Amniotic stem cell (primary cell): ENCODE measurements at places on chromosomes 5 and 9.

DNA sequence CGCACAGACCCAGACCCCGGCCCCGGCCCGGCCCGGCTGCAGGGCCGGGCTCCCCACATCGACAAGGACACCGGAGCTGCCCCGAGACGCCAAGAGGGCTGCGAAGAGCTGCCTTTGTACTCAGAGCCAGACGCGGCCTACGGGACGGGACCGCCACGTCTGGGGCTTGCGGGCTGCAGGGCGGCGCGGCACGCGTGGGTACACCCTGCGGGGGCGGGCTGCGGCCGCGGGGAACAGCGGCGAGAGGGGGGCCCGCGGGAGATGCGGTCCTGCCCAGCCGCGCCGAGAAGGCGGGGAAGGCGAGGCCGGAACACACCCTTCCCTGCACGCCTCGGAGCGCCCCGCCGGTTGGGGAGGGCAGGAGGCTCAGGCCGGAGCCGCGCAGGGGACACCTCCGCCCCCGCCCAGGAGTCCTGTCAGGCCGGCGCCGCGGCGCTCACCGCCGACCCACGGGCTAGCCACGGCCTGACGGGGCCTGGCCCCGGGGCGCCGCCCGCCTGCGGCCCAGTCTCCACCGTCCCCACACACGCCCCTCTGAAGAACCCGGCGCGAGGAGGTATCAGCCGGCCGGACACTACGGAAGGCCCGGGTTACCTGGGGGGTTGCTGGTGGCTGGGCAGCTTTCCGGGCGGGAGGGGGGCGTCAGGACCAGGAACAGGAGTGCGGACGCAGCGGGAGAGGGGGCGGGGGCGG lies 478 bp downstream of the RAB14 start:
- no peak for DNase-seq

DNA sequence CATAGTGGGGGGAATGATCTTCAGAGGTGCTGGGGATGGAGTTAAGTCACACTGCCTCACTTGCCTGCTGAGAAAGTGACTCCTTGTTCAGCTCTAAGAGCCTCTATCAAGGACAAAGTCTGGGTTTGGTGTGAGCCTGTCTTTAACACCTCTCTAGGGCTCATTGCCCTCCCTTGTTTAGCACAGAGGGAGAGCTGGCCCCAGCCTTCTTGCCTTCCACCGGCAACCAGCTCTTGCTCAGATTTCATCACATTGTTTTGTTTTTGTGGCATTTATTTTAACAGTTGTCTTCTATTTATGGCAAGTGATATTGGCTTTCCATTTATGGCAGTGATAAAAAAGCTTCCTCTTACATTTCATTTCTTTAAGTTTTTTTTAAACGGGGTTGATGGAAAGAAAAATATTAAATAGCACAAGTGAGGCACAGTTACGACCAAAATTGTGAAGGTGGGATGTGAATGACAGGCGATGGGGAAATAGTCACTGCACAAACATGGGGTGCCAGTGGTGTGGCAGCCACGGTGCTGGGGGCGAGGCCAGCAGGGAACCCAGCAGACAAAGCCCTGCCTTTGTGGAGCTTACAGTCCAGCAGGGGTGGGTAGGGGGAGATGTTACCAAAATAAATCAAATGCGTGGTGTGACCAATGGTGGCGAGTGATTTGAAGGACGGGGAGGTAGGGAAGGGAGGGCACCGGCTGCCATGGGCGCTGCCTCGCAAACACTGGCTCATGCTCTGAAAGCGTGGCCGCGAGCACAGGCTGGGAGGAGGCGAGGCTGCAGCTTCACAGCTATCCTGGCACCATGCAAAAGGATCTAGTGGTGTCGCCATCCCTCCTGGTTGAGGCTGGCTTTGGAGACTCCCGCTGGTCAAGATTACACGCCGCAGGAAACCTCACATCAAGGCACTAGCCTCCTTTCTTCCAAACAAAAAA lies 21.2 kb upstream of the UNC5A start:
- DNase-seq, result no peak

- DNase-seq, result no peak
These were observed 2.7 kb upstream of the ANP32B start for GRCh38 chr9:97980479-97980803.

GRCh38 chr5:109370343-109370742 lies 39.4 kb downstream of the PJA2 start:
- DNase-seq, result no peak

DNA sequence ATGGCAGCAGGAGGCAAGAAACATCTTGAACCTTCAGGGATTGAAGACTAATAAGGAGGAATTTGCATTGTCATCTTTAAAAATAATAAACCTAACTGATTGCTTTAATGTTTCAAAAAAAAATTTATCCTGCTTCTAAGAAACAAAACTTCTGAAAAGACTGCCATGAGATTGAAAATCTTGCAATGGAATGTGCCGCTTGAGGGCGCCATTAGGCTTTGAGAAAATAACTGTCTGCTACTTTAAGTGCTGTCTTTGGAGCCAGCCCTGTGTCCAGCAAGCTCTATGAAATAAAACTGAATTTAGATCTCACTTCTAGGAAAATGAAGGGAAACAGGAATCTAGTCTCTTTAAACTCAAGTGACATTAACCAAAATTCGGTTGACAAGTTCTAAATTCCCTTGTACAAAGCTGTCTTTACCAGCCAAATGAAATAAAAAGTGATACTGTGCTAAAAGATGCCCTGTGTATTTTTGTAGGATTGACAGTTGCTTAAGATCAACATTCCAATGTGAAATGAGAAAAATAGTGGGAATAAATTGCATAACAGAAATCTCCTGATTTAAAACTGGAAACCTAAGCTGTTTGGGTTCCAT lies 79.4 kb downstream of the ESM1 start:
- peak; percentile 55 for DNase-seq

DNA sequence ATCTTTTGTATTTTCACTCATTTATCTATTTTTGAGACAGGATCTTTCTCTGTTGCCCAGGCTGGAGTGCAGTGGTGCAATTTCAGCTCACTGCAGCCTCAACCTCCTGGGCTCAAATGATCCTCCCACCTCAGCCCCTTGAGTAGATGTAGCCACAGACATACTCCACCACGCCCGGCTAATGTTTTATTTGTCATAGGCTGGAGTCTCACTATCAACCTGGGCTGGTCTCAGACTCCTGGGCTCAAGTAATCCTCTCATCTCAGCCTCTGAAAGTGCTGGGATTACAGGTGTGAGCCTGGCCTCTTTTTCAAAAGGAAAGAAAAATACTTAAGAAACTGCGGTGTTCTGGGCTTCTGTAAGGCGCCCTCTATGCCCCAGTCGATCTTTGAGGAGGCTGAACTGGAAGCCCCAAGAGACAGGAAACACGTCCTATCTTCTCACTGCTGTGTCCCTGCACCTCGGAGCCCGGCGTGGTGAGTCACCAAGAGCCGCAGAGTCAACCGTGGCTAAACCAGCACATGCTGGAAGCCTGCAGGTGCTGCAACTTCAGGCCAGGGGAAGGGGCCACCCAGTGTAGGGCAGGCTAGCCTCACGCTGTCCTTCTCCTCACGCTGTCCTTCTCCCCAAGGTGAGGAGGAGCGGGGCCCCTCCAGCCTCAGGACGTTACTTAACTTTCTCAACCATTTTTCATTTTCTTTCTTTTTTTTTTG lies 15.2 kb upstream of the LHX3 start:
- DNase-seq, result no peak

DNA sequence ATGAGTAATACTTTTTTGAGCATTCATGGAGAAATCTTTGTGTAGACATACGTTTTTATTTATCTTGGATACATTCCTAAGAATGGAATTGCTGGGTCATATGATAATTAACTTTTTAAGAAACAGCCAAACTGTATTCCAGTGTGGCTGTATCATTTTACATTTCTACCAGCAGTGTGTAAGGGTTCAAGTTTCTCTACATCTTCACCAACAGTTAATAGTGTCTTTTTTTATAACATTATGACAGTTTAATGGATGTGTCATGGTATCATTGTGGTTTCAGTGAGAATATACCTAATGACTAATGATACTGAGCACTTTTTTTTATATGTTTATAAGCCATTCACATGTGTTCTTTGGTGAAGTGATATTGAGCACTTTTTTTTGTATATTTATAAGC lies 52.4 kb downstream of the NIPBL start:
- DNase-seq, result no peak

GRCh38 chr5:119926301-119926700 lies 296.9 kb downstream of the FAM170A start:
- DNase-seq, result no peak

- no peak for DNase-seq
These were observed 10.8 kb upstream of the BICD2 start for GRCh38 chr9:92775466-92775865.

- no peak for DNase-seq
These were observed 91.8 kb upstream of the TNC start for GRCh38 chr9:115209601-115210306.

DNA sequence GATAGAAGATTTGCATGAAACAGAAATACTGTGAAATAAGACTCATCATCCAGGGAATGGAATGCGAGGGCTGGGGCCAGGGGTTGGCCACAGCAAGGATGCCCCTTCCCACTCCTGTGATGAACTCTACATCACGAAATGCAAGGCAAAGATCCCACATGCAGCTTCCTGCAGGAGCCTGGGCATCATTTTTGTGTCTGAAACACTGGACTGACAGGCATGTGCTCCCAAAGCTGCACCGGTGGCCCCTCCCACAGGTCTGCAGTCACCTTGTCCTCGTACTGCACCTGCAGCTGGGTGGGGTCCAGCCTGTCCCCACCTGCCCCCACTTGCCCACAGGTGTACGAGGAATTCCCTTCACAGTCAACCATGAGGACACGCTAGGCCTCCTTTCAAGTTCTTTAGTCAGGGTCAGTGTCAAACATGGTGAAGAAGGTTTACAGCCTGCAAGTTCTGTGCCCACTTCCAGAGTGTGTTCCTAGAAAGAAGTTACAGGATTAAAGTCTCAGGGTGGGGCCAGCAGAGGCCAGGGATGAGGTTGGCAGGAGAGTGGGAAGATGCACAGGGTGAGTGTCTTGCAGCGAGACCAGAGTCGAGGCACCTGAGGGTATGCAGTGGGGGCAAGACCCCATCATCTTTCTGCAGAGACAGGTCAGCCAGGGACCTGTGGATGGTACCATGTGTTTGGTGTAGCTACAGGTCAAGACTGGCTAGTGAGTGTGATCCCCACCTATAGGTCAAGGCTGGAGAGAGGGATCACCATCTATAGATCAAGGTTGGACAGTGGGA lies 155.0 kb upstream of the IRX2 start:
- no peak for DNase-seq

- DNase-seq, result no peak
These were observed 40.2 kb downstream of the NTNG2 start for GRCh38 chr9:132201780-132202703.

GRCh38 chr5:157463621-157464518 lies 3.9 kb downstream of the NIPAL4 start:
- no peak for DNase-seq

DNA sequence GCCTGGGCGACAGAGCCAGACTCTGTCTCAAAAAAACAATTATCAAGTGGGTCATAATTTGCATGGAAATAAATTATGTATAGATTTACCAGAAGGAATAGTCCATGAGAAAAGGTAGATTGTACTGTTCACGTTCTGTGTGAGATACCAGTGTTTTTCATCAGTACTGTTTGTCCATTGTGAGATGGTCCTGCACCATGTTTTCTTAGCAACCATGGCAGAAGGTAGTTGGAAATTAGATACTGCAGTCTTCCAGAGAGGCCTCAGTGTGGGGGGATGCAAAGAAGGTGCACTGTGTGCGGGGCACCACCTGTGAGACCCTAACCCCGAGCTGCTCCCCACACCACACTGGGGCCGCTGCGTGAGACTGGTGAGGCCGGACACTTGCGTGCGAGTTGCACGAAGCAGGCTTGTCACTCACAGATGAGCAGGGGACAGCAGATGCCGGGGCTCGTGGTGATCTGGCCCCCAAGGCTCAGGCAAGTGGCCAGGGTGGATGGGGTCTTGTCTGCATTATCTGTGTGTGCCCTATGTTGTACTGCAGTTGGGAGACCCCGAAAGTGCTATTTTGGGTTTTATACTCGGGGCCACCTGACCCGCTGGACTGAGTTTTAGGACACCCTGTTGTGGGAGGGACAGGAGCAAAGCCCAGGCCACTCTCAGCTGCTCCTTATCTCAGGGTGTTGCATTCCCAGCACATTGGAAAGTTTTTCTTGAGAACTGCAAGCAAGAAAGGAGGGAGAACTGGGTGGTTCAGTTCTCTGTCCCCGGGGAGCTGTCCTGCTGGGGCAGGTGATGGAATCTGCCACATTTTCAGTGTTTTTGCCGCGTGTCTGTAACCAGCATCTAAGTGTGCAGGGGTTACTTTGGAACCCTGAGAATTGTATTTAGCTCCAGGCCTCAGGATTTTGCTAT lies 61.9 kb downstream of the EHMT1 start:
- no peak for DNase-seq

GRCh38 chr9:81082221-81082620 lies 607.1 kb downstream of the TLE1 start:
- DNase-seq, result no peak

DNA sequence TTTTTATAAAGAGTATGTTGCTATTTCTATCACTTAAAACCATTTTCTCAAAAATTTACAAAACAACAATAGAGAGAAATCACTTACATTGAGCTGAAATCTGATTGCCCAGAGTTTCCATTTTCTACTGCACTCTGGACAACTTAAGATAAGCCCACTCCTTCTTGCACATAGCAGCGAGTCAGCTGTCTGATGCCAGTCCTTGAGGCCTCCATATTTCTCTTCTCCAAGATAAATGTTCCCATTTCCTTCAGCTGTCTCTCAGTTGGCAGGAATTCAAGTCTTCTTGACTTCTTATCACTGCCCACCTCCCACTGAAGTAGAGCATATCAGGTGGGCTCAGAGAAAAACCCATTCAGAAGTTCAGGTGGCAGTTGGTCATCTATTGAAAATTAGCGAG lies 78.5 kb upstream of the PIP5K1B start:
- no peak for DNase-seq

DNA sequence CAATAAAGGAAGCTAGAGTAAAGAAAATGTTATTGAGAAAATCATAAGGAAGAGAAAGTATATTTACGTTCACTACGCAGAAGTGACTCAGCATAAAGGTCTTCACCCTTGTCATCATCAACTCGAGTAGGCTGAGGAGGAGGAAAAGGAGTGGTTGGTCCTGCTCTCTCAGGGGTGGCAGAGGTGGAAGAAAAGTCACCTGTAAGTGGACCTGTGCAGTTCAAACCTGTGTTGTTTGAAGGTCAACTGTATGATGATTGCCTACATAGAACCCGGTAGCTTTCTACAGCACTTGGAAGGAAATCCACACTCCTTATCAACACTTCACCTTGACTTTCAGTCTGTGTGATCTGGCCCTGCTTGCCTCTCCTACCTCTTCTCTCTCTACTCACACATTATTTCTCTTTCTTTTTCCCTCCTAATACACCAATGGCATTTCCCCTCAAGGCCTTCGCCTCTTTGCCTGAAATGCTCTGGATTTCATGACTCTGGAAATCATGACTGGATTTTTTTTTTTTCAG lies 109.3 kb upstream of the CPEB4 start:
- DNase-seq, result no peak

- no peak for DNase-seq
These were observed 3.0 kb downstream of the RLN2 start for GRCh38 chr9:5301544-5301943.

- no peak for DNase-seq
These were observed 154.8 kb downstream of the PALM2AKAP2 start for GRCh38 chr9:109934857-109935215.

- no peak for DNase-seq
These were observed 12.0 kb downstream of the PRRX2 start for GRCh38 chr9:129677456-129677855.
